NCI-H1436 (cell line): ENCODE measurements at places on chromosomes 2 and 18.
A peak's percentile ranks its signal among the peaks of the same experiment; 100 is the strongest.

GRCh38 chr2:3257166-3257565 is 120.5 kb downstream of the EIPR1 start:
- no peak for DNase-seq

DNA sequence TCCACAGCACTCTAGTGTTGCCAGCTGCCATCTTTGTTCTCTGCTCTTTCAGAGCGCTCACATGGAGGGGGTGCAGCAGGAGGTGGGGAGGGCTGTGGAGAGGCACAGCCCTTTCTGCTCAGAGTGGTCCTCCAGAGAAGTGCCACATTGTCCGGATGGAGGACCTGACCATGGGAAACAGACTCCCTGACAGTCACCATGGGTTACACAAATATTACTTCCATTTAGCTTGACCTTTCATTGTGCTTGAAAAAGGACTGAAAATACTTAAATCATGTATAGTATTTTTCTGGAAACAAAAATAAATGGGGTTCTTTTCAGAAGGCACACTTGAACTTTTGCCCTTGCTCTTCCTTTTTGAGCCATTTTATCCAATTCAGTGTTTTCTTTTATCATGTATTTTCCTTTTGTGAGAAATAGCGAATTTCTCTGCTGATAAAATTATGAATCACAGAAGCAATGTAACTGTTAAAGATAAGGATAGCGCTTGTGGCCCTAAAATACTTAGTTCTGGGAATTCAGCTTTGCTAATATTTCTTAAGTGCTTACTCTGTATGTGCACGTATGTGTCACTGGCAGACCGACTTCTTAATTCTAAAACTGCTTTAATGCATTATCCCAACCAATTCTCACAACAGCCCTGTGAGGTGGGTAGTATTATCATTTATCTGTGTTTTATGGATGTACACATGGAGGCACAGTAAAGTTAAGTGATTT is 34.2 kb downstream of the SPATS2L start:
- DNase-seq, result no peak

DNA sequence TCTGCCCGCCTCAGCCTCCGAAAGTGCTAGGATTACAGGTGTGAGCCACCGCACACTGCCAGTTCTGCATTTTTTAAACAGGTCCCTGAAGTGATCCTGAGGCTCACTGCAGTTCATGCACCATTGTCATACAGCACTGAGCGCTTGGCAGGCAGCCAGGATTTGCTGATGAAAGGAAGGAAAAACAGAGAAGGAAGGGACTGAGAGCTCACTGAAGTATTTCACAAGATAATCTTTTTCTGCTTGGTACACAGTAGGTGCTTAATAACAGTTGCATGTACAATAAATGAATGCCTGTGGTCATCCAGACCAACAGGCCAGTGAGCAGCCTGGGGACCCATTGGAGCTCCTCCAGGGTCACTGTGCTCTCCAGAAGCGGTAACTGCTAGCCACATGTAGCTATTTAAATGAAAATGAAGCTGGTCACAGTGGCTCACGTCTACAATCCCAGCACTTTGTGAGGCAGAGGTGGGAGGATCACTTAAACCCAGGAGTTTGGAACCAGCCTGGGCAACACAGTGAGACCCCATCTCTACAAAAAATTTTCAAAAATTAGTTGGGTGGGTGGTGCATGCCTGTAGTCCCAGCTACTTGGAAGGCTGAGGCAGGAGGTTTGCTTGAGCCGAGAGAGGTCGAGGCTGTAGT is 33.1 kb upstream of the SMAD7 start:
- peak; percentile 83 for DNase-seq

DNA sequence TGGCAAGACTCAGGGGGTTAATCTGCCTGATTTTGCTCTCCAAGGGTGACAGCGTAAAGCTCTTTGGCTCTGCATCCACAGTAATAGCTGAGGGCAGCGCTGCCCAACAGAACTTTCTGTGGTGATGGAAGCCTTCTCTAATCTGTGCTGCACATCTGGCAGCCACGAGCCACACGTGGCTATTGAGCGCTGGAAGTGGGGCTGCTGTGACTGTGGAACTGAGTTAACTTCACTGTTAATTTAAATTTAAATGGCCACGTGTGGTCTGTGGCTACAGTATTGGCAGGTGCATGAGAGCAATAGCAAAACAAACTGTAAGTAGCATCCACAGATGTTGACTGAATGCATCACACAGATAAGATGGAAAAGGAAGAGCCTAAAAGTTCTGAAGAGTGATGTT is 47.3 kb upstream of the TMEM200C start:
- no peak for DNase-seq

DNA sequence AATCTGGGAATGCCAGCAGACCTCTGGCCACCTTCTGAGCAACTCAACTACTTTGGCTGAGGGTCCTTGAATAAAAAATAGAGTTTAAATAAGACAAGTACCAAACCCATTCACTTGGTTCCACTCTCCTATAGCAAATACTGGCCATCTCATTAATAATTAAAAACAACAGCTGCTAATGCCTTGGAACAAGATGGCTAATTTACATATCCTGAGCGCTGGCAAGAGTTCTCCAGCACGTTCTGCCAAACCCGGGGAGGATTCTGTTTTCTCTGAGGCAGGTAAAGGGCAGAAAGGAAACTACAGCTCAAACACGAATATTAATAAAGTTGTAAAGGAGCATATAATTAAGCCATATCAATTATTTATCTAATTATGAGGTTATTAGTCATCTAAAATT is 1123.7 kb downstream of the TDRD15 start:
- no peak for DNase-seq

DNA sequence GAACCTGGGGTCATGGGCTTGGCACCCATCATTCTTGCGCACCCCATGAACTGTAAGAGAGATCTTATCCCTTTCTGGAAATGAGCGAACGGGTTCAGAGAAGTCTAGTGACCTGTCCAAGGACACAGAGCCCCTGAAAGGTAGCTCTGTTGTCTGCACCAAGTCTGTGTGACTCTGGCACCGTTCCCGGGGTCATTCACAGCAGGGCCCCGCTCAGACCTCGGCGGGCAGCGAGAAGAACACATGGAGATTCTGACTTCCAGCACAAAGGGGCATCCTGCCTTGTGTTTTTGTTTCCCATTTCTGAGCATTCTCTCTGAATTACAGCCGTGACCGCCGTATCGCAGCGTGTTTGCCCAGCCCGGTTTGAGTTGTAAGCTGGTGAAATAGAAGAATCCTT is 231.7 kb downstream of the KLHL29 start:
- DNase-seq, result no peak

DNA sequence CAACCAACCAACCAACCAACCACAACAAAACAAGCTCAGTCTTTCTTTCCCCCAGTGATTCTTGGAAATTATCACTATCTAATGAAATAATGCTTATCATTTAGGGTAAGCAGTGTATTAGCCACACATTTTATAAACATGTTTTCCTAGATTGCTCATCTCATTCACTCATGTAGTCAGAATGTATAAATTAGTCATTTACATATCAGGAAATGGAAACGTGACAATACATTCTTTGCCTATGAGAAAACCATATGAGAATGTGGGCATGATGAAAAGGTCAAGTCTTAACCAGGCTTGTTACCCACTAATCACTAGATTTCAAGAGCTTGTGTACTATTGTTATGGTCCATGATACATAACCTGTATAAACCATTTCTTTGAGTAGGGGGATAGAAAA is 1583.4 kb upstream of the PIK3C3 start:
- no peak for DNase-seq

GRCh38 chr18:11871501-11871900 is 20.3 kb downstream of the CHMP1B start:
- DNase-seq, result no peak

GRCh38 chr18:56727399-56727798 is 76.2 kb downstream of the WDR7 start:
- DNase-seq, result no peak

- DNase-seq, result no peak
Observed at GRCh38 chr18:48813833-48814489, 136.8 kb downstream of the SMAD7 start.

GRCh38 chr2:195434346-195434745 is 222.7 kb upstream of the SLC39A10 start:
- DNase-seq, result no peak

DNA sequence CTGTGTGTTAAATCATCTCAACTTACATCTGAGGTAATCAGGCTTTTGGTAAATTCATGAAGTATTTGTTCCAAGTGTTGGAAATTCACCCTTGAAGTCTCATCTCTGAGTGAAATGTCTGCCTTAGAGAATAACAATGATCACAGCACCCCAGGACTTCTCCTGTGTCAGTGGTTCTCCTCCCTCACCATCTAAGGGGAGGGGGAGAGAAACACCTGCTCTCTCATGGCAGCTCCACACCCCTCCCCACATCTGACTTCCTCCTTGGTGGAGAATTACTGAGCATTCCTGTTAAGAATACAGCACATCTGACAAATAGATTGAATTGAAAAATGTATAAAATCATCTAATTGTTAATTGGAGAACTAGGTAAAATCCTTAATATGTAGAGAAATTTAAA is 532.1 kb downstream of the RNF144A start:
- no peak for DNase-seq

DNA sequence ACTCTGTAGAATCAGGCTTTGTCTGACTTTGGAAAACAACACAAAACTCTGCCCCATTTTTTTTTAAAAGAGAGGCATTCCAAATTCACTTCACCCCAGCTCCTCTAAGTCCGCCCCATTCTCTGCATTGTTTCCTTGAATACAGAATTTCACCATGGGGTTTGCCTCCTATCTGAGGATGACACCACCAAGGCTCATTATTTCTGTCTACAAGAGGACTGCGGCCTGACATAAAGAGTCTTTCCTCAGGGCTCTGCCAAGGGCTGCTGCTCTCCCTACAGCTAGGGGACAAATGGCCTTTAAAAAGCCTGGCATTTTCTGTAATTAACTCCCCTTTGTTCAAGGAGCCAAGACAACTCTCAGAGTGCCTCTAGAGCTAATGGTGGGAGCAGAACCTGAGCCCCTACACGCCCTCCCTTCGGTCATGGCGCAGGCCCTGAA is 4.6 kb downstream of the CHST10 start:
- no peak for DNase-seq

GRCh38 chr2:206452242-206452641 is 8.9 kb downstream of the ADAM23 start:
- DNase-seq, result no peak

- no peak for DNase-seq
Observed at GRCh38 chr2:45282646-45283045, 273.4 kb upstream of the SIX2 start.

DNA sequence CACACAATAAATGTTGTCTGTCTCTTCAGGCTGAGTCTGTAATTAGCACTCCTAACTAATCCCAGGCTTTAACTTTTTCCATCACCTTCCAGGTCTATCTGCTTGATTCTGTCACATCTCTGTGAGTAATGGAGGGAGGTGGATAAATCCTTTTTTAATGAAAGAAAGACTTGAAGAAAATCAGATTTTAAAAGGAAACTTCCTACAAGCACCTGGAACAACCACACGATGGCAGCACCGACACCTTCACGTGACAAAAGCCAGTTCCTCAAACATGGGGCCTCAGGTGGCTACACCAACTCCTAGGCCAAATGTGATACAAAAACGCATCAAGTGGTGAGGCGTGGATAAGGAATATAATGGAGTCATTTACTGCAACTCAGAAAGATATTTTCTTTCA is 41.8 kb downstream of the TGFBRAP1 start:
- DNase-seq, result no peak

- no peak for DNase-seq
Observed at GRCh38 chr2:85578243-85579180, 1.1 kb downstream of the VAMP8 start.

DNA sequence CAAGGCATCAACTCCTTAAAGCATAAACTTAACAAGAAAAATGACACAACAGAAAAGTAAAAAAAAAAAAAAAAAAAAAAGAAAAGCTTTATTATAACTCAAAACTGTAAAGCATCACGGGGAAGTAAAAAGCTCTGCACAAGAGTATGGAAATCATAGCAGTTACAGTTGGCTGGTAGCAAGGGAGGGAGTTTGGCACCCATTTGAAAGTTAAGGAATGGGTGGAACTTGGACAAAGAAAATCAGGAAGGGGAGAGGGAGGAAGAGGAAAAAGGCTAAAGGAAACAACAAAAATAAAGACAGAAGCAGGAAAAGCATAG is 8.6 kb downstream of the KLF7 start:
- no peak for DNase-seq

DNA sequence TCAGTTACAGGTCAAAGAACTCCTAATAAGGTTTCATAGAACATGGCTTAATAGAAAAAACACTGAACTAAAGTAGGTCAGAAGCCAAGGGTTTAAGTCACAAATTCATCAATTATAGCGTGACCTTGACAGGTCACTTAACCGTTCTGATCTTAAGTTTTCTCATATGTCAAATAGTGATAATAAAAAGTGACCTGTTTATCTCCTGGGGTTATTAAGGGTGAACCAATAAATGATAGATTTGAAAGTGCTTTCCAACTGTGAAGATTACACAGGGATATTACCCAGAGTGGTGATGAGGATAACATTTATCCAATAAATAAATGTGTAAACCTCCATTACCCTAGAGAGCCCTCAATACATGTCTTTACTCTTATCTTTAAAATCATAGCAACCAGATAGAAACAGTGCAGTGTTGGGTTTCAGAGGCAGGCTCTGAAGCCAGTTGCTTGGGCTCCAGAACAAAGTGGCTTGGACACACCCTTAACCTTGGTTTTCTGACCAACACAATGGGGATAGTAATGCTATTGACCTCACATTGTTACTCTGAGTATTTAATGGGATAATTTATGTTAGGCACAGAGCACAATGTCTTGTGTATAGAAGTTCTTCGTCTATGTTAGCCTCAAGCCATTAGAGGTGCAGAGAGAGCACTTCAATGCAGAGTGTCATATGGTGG is 48.6 kb downstream of the KLHL14 start:
- DNase-seq, result peak; percentile 31

DNA sequence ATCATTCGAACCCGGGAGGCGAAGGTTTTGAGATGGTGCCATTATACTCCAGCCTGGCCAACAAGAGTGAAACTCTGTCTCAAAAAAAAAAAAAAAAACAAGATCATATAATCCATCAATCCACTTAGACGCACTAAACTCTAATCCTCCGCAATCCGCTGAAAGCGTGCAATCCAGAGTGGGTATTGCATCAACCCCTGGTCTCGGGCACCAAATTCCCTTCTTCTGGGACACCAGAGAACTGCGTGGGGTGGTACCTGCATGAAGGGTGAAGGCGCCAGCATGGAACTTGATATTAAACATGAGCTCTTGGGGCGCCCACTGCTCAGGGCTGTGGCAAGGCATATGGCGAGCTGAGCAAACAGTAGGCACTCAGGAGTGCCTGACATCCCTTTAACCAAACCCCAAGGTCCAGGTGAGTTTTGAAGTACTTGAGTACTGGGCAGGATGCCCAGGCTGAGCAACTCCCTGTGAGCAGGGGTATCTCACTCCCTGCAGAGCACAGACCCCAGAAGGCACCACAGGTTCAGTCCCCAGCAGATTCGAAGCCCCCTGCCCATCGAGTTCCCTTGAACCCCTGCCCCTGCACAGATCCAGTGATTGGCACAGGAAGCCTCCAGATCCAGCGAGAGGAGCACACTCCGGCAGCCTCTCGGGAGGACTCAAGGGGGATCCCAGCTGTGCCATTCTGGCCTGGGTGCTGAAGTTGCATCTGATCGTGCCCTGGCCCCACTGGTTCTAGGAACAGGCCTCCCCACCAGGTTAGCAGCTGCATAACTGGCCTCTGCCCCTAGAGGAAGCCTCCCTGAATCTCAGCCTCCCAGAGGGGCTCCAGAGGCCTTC is 8.0 kb downstream of the ALPI start:
- no peak for DNase-seq
